ENCODE measurements at places on chromosomes 5 and 9.
A peak's percentile ranks its signal among the peaks of the same experiment; 100 is the strongest.

- DNase-seq = no peak
These were observed 129.8 kb upstream of the IFNE start for GRCh38 chr9:21611891-21612290.

GRCh38 chr9:105994970-105995369, 300.6 kb downstream of the TMEM38B start:
- no peak for DNase-seq

GRCh38 chr5:37787742-37788141, 52.1 kb downstream of the GDNF start:
- DNase-seq = no peak

GRCh38 chr5:51214746-51215145, 168.5 kb upstream of the ISL1 start:
- DNase-seq = no peak

DNA sequence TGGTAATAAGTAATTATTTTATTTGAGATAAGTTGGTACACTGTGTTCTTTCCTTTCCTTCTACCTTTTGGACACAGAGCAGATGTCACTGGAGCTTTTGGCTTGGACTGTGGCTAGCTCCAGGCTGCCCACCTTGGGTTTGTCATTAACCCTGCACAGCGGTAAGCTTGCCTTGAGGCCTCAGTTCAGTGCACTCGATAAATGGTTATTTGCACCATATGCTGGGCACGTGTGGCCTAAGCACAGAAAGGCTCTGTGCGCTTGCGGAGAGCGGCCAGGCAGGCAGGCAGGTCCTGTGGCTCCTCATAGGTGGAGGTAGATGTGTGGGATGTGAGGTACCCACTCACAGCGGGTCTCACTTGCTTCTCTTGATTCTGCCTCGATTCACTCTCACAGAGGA, 30.0 kb upstream of the TENT4A start:
- DNase-seq = no peak

DNA sequence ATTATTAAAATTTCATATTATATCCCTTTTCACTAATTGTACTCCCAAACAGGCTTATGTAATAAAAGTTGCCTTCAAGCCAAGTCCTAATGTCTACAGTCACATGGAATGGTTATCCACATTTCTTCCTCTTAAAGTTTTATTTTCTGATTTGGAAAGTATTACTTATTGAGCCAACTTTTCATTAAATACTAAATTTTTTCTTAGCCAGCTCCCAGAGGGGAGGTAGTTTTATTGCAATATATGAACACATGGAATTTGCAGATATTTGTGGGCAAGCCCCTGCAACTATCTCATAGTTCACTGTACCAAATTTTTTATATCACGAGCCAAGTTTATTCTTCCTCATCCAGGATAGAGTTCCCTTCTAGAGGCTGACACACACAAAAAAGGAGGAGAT, 332.8 kb upstream of the PTGER4 start:
- no peak for DNase-seq

DNA sequence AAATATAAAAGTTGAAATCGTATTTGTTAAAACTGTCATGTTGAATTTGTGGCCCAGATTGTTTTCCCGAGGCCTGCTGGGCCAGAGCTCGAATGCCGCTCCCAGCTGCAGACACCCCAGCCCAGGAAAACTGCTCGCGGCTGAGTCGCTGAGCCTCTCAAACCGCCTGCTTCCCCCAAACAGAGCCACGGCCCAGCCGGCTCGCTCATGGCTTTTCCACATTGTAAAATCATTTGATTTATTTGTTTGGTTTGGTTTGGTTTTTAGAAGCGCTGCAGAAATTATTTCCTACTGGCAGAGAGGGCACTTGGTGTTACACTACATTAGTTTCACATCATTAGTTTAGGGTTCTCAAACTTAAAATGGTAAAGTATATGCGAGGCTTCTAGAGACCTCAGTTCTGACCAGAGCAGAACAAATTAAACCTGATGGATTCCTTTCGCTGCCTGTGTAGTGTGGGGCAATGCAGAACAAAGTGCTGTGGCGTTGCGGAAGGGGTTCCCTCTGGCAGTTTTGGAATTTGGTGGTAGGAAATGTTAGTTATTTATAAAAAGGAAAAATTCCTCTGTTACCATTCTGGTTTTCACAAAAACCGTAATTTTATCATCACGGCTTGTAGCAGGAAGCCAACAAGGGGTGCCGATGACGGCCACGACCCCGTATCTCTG, 156.5 kb upstream of the PITX1 start:
- DNase-seq = no peak

GRCh38 chr9:87655731-87656130, 70.2 kb upstream of the CTSL start:
- no peak for DNase-seq

DNA sequence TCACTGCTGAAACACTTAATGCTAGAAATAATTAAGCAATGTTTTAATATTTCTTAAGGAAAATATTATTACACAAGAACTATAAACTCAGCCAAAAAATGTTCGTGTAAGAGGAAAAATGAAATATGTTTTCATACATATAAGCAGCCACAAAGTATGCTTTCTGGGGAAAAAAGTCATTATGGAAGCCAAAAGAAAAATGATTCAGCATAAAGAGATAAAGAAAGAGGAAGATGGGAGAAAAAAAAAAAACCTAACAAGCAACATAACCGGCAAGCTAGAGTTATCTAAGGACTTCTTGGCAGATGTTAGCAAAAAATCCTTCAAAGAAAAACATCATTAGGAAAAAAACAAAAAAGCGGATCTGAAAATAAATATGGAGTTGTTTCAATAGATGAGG, 179.1 kb downstream of the MUSK start:
- peak; percentile 86 for DNase-seq

GRCh38 chr9:136122425-136123383, 4.0 kb upstream of the TMEM250 start:
- DNase-seq = peak; percentile 81

- no peak for DNase-seq
These were observed 63.1 kb upstream of the RETREG1 start for GRCh38 chr5:16679863-16680262.

GRCh38 chr9:109852556-109852955, 72.6 kb downstream of the PALM2AKAP2 start:
- DNase-seq = peak; percentile 11

GRCh38 chr5:73917891-73918290, 291.9 kb downstream of the ARHGEF28 start:
- no peak for DNase-seq

- no peak for DNase-seq
These were observed 57.7 kb upstream of the RNU6ATAC start for GRCh38 chr9:134222018-134222573.

GRCh38 chr9:114613087-114613486, 2.0 kb downstream of the TMEM268 start:
- DNase-seq = no peak

GRCh38 chr5:94192658-94193391, 425.6 kb downstream of the KIAA0825 start:
- DNase-seq = no peak

DNA sequence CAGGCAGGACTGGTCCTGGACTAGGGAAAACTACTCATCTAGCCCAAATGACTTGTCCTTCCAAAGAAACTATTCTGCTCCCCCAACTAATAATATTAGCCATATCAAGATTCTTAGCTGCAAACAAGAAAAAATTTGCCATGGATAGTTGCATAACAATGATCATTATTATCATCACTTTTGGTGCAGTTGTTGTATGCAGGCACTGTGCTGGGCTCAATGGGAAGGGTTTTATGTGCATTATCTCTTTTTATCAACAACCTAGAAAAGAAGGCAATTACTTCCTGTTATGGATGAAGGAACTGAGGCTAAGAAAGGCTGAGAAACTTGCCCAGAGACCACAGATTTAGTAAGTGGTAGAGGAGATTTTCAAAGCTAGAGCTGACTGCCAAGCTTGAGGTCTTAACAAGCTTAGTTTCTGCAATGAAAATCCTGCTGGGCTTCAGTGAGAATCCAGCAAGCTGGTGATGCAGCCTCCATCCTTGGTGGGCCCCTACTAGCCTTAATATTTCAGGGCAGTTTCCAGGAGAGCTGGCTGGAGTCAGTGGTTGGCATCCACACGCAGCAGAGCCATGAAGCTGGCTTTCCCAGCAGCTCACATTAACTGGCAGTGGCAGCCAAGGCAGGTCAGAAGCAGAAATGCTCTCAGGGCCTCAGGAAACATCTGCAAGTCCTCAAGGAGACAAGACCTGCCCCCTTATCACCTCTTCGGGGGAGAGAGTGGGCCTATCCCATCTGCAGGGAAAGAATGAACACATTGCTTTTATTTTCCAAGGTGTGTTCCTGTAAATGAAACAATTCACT, 20.5 kb upstream of the MEGF9 start:
- DNase-seq = peak; percentile 39

DNA sequence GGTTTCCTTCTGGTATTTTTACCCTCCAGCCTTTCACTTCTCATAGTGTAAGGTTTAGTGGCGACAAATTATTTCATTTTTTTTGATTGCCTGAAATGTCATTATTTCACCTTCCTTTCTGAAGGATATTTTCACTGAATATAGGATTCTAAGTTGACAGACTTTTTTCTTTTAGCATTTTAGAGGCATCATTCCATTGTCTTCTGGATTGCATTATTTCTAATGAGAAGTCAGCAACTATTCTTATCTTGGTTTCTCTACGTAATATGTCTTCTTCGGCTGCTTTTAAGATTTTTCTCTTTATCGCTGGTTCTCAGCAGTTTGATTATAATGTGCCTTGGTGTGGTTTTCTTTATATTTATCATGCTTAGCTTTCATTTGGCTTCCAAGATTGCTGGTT, 194.2 kb downstream of the GAPVD1 start:
- DNase-seq = no peak

DNA sequence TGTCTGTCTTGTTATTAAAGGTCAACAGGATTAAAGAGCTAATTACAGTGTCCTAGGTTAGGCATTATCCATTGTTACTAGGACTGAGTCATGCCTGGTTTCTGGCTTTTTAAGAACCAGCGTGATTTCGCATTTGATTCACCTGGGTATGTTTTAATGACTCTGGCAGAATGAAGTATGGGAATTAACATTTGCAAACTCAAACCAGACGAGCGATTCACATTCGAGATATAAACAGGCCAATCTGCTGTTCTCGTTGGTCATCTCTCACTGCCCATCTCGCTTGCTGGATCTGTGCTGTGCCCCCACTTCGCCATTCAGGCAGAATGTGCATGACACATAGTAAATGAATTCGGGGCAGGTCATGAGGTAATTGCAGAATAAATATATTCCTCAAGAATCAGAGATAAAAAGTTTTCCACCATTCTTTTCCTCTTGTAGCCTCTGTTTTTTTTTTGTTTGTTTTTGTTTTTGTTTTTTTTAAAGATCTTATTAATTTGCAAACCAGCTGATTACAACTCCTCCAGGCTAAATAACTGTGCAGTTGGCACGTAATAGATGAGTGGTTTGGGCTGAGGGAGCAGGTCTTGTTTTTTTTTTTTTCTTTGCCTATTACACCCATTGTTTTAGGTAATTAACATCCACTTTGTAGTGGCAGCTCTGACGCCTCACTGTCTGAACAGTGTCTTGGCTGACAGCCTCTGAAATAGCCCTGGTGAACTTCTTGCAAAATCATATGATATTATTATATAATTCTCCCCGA, 313.5 kb upstream of the MSX2 start:
- no peak for DNase-seq

DNA sequence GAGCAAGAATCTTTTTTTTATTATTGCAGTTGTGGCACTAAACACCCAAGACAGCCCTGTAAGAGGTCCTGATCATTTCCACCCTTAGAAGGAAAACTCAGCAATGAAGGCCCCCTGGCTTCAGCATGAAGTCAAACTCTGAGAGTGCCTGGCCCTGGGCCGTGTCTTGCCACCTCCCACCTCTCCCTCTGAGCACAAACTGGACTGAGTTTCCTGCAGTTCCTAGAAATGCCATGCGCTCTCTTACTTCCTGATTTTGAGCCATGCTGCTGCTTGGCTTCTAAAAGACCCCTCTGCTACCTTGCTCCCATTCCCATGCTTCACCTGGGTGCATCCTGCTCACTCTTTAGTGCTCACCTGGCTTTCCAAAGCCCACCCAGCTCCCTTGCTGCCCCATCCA, 140.4 kb upstream of the KLF9 start:
- no peak for DNase-seq

DNA sequence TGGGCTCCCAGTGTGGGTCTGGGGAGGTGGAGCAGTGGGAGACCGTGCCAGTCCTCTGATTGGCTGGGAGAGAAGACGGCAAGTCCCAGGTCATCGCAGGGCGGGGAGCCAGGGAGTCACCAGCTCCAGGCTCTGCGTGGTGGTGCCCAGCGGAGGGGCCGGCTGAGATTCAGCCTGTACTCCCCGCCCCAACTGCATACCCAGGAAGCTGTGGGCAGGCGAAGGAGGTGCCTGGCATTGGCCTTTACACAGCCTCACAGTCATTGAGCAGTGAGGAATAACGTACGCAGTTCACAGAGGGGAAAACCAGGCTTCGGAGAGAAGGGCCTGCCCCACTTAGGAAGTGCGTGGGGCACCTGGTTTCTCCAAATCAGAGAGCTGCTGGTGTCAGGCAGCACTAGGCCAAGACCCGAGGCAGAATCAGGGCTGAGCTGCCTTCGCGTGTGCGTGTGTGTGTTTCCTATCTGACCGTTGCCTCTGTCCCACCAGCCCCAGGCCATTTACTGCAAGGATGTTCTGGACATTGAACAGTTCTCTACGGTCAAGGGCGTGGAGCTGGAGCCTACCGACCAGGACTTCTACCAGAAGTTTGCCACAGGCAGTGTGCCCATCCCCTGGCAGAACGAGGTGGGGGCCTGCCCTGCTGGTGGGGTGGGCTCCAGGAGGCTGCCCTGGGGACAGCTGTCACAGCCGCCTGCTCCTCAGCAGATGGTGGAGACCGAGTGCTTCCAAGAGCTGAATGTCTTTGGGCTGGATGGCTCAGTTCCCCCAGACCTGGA, 6.2 kb upstream of the PRR7 start:
- no peak for DNase-seq

DNA sequence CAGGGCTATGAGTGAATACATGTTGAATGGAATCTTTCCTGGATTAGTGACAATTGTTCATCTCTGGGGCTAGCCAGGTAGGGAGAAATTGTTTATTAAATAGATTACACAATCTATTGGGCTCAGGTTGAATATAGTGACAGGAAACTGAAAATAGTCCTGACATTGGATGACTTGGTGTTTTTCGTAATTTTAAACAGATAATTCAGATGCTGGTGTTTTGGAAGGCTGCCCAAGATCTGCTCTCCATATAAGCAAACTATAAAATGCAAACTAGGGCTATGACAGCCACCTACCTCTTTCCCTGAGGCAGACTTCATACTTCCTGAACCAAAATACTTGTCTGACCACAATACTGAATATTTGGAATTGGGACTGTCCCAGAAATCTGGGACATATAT, 99.1 kb downstream of the ENC1 start:
- DNase-seq = no peak

- no peak for DNase-seq
These were observed 206.5 kb downstream of the GADD45G start for GRCh38 chr9:89811356-89811755.

DNA sequence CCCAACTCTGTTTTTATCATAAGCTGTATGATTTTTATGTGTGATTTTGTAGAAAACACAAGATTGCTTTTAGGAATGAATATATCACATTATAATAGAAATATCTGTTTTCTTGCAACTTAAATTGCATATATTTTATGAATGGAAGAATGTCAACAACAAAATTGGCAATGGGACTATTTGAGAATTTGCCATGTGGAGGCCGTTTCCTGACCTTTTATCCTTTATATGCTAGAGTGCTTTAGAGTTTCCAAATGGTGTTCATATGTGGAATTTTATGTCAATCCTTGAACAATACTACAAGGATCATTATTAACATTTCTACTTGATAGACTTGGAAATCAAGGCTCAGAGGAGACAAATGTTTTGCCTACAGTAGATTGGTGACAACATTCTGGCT, 34.2 kb downstream of the ITGA1 start:
- DNase-seq = no peak
